ENCODE measurements at places on chromosomes 13 and 19.
A peak's percentile ranks its signal among the peaks of the same experiment; 100 is the strongest.

DNA sequence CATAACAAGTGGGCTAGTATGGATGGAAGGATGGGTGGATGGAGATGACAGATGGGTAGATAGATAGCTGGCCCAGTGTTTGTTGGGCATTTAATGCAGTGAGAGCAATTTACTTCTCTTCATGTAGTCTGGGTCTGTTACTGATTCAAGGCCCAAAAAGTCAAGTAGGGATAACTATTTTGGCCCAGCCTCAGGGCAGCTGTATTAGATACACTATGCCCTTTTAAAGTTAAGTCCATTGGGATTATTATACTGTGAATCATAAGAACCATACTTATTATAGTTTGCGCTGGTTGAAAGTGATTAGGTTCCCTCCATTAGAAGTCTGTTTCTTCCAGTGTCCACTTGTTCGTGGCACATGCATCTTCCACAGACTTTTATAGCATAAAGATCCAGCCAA is 4.7 kb downstream of the ITGBL1 start:
- DNase-seq: no peak

DNA sequence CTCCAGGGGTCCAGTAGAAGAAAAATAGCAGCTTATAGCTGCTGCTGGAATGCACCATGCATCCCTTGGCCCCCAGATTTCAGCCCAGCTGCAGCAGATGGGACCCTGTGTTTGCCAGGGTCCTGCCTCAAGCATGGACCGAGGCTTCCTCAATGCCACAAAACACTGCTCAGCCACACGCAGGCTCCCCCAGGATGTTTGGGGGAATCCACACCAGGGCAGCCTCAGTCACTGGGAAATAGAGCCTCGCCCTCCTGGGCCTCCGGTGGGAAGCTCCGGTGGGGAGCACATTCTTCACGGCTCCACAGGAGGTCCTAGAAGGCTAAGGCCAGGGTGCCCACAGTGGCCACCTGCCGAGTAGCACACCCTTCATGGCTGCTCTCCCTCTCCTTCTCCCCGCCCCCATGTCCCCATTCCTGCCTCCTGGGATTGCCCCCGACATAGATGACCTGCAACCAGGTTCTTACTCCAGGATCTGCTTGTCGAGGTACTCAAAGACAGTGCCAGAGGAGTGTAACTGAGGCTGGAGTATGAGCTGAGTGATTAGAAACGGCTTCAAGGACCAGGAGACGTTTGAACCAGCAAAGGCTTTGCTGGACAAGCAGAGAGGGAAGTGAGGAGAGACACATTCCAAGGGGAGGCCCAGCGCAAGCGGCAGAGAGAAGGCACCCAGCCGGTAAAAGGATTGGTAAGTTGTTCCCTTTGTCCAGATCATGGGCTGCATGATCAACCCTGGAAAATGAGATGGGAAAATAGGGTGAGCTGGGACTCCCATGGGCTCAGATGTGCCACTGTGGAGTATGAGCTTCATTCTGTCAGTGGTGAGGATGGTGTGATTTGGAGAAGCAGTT is 110.7 kb upstream of the UQCRFS1 start:
- no peak for DNase-seq

- no peak for DNase-seq
Observed at GRCh38 chr13:38693641-38694040, 6.8 kb downstream of the FREM2 start.

- no peak for DNase-seq
Observed at GRCh38 chr13:101942535-101943157, 459.2 kb downstream of the FGF14 start.

DNA sequence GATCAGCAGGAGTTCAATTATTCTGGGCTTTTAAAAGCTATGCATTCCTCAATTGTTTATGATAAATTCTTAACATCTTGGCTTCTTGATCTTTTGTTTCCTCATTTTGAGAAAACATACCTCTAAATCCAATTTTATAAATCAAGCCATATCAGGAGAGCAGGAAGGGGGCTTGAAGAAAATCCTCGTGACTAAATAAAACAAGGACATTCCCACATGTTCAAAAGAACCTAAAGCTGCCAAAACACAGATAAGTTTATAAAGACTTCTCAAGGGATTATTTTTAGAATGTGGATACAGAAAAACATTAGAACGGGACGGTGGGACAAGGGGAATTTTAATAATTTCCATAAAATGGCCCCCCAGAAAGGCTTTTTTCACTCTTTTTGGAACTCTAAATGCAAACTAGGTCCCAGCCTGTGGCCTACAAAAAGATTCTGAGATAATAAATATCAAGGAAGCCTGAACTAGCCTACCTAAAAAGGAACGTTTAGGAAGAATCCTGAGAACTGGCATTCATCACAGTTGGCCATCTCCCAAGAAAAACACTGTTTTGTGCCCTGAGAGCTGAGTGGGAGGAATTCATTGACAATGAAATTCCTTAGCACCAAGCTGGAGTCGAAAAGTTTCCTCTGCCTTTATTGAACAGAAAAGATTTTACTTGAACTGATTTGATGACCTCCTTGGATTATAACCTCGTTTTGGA is 30.1 kb downstream of the ZAR1L start:
- DNase-seq: peak; percentile 81

DNA sequence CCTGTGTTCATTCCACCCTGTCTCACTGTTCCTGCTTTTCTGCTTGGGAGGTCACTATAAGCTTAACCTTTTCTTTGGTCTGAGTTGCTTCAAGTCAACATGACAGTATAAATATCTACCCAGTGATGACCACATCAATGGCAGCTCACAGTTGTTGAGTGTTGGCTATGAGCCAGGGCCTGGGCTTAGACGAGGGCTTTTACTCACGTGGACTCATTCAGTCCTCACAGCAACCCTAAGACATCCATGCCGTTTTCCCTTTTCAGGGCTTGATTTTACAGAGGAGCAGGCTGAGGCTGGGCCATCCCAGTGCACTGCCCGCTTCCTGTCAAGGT is 10.2 kb upstream of the CCDC97 start:
- peak; percentile 75 for DNase-seq

GRCh38 chr13:108933061-108933460 is 303.6 kb downstream of the MYO16 start:
- no peak for DNase-seq

- no peak for DNase-seq
Observed at GRCh38 chr13:96741779-96742178, 252.5 kb downstream of the OXGR1 start.

GRCh38 chr19:6222884-6223283 is 56.9 kb downstream of the MLLT1 start:
- DNase-seq: no peak

DNA sequence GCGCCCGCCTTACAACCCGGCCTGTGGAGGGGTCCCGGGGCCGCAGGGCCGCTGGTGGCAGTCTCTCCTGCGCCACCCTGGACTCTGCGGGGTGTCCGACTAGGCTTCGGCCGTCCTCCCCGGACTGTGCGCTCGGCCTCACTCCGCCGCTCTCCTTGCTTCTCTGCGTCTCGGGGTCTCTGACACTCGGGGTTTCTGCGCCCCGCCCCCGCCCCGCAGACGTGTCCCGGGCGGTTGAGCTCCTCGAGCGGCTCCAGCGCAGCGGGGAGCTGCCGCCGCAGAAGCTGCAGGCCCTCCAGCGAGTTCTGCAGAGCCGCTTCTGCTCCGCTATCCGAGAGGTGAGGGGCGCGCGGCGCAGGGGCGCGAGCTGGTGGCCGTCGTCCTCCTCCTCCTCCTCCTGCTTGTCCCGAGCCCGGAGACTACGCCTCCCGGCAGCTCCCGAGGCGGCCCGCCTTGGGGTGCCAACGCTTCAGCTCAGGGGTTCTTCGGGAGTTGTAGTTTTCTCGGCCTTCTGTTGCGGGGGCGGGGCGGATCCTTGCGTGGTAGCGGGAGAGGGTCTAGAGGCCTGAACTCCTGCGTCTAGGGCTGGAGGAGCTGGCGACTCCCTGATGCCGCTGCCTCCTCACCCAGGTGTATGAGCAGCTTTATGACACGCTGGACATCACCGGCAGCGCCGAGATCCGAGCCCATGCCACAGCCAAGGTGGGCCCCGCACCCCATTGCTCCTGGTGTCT is 627 bp downstream of the LIN7B start:
- DNase-seq: no peak

- DNase-seq: no peak
Observed at GRCh38 chr19:20664901-20665781, 3.8 kb upstream of the ZNF626 start.

GRCh38 chr13:27403203-27403678 is 21.2 kb upstream of the GTF3A start:
- DNase-seq: peak; percentile 18

DNA sequence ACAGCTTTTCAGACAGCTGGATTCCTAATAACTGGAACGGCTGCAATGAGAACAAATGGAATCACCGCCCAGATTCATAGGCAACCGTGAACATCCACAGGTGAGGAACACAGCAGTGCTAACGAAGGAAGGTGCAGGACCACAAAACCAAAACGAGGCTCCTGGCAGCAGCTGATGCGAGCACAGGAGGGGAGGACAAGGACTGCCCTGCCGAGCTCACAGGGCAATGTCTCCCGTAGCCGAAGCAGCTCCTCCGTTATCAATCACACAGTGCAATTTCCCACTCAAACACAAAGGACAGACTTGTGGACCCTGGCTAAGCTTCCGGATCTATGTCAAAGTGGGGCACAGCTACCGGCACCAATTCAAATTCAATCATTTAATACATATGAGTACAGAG is 70.6 kb downstream of the STK24 start:
- no peak for DNase-seq

DNA sequence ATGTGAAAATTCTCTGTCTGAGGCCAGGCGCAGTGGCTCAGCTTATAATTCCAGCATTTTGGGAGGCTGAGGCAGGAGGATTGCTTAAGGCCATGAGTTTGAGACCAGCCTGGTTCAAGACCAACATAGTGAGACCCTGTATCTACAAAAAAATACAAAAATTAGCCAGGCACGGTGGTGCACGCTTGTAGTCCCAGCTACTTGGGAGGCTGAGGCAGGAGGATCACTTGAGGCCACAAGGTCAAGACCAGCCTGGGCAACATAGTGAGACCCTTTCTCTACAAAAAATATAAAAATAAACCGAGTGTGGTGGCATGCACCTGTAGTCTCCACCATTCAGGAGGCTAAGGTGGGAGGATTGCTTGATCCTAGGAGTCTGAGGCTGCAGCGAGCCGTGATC is 2.2 kb upstream of the FCGBP start:
- DNase-seq: no peak

DNA sequence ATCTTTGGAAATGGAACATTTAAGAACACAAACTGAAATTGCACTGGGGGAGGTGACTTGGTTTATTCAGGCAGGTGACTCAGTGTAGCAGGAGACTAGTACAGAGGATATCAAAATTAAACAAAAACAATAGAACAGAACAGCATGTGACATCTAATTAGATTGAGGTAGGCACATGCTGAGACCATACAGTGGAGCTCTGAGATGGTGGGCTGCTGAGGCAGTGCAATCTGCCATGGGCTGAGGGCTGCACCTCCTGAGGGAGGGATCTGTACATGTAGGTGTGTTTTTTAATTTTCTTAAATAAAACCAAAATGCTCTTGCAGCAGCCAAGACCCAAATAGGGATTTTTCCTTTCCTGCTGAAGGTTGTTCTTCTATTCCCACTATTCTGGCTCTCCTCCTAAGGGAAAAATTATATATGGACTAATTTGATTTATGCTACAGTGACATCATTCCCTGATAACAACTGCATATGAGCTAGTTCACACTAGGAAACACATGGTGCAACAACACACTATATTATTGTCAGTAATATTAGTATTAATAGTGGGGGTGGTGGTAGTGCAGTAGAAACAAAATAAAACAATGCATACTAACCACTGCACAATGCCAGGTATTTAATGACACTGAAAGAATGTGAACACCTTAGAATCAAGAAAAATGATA is 48.0 kb downstream of the LNX2 start:
- no peak for DNase-seq

DNA sequence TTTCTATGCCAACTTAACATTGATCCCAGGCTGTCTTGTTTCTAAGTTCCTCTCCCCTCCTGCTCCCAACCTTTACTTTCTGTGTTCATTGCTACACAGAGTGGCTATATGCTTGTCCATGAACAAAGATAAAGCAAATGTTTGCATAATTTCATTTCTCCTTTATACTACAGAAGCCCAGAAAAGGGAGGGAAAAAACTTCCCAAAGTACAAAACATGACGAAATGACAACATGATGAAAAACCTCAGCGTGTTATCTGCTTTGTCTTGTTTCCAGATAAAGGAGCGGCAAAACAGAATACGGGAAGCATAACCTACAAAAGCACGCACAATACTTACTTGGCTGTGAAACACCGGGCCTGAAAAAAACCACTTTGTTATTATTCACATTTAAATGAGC is 336.8 kb downstream of the DNAJC15 start:
- no peak for DNase-seq

GRCh38 chr13:46403851-46404732 is 17.0 kb upstream of the RUBCNL start:
- no peak for DNase-seq

DNA sequence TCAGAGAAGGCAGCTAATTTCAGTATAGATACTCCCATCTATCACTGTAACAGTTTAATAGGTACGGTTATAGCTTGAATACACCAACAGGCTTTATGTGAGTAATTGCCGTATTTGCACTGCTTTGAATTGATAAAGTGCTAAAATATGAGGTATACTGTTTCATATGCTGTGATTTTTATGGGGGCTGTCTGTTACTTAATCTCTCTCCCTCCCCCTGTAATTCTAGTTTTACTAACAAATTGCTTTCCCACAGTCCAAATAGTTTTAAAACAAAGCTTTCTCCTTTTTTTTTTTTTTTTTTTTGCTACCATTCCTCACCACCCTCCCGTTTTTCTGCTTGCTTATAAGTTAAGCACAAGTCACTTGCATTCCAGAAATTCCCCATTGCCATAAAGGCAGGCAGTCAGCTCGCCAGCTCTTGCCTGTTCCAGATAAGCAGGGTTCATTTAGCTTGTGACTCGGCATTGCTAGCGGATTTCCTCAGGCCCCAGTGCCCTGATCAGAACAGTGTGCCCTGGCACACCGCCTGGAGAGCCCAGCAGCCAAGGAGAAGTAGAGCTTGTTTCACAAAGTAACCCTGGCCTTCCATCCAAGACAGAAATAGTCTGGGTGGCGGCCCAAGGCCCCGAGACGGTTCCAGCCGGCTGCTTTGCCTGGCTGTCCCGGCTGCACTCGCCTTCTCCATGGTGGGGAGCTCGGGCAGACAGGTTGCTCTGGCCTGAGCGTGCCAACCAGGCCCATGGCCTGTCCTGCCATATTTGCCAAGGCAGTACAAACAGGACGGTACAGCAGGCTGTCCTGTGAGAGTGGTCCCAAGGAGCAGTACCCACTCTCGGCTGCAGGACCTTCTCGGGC is 43.5 kb upstream of the NPAS1 start:
- peak; percentile 80 for DNase-seq

GRCh38 chr19:32457571-32458158 is 52.1 kb downstream of the DPY19L3 start:
- DNase-seq: no peak

DNA sequence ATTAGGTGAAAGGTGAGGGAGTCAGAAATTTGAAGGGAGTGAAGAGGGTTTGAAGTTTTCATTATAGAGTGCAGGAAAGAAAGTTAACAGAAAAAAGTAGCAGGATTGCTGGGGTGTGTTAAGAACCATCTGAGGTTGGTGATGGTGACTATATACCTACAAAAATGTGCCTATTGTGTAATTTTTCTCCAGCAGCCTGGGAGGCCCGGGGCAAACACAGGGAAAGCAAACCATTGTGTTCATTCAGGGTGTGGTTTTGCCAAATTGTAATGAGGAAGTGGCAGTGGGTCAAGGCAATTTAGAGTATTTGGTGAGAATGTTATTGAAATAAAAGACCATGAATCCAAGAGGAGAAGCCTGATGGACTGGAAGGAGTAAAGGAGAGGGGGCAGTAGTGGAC is 8.2 kb upstream of the SUCLA2 start:
- DNase-seq: peak; percentile 49
